ENCODE measurements at places on chromosomes 1 and 21. TPM values are rescaled to one million over a fixed set of nuclear protein-coding genes. Genes with fewer than 3 reads are reported as not detected.

LENEP gene
- total RNA-seq: not detected

SLC6A9 gene
- total RNA-seq: 31.8 TPM

- no peak for DNase-seq
- no peak overlapping the region for H3K4me3 ChIP-seq
- H3K4me1 ChIP-seq: no peaks in the 10 kb centered on the region
- no peak overlapping the region for H3K27ac ChIP-seq
These were observed 96.5 kb downstream of the KCNN3 start for GRCh38 chr1:154773551-154773950.

DNA sequence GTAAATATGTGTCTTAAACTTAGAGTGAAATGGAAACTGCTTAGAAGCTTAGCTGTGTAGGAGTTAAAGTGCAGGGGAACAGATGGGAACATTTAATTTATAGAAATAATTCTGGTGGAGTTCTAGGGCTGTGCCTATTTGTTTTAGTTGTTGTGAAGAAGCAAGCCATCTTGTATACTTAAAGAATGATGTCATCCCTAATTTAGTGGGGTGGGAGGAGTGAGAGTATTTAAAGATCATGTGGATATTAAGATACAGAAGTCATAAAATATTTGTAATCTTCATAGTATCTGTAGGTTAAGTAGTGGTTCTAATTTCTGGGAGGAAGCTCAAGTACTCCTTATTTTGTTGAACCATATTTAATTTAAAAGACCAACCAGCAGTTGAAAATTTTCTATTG is 41.5 kb downstream of the BACH1 start:
- DNase-seq: no peak
- no peaks in the 10 kb centered on the region for H3K36me3 ChIP-seq

GRCh38 chr1:64865105-64865757 is 101.1 kb downstream of the JAK1 start:
- no peak for DNase-seq
- H3K27me3 ChIP-seq: no peaks in the 10 kb centered on the region
- peak overlapping the region; percentile 52 for H3K27ac ChIP-seq
- peaks cover 10% of the 10 kb centered on the region for H3K4me1 ChIP-seq
- peaks cover 45% of the 10 kb centered on the region for H3K36me3 ChIP-seq
- H3K4me3 ChIP-seq: no peak overlapping the region

DNA sequence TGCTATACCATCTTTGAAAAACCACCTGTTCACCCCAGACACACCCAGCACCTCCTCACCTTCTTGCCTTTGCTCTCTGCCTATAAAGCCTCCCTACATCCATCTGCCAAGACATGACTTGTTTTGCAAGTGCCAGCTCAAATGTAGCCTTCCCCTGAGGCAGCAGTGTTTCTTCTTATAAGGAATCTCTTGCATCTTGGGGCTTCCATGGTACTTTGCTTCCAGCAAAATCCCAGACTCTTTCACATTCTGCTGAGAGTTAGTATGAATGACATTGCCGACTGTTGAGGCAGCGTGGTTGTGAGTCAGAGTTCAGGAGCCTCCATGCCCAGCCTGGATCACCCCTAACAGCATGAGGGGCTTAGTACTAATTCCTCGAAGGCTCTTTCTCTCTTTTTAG is 217.4 kb upstream of the RUNX1 start:
- H3K4me1 ChIP-seq: no peaks in the 10 kb centered on the region
- H3K36me3 ChIP-seq: no peaks in the 10 kb centered on the region
- H3K27me3 ChIP-seq: no peaks in the 10 kb centered on the region
- no peak for DNase-seq

MYBPH gene
- not detected for total RNA-seq

DPH2 gene
- total RNA-seq: 29.4 TPM

DNA sequence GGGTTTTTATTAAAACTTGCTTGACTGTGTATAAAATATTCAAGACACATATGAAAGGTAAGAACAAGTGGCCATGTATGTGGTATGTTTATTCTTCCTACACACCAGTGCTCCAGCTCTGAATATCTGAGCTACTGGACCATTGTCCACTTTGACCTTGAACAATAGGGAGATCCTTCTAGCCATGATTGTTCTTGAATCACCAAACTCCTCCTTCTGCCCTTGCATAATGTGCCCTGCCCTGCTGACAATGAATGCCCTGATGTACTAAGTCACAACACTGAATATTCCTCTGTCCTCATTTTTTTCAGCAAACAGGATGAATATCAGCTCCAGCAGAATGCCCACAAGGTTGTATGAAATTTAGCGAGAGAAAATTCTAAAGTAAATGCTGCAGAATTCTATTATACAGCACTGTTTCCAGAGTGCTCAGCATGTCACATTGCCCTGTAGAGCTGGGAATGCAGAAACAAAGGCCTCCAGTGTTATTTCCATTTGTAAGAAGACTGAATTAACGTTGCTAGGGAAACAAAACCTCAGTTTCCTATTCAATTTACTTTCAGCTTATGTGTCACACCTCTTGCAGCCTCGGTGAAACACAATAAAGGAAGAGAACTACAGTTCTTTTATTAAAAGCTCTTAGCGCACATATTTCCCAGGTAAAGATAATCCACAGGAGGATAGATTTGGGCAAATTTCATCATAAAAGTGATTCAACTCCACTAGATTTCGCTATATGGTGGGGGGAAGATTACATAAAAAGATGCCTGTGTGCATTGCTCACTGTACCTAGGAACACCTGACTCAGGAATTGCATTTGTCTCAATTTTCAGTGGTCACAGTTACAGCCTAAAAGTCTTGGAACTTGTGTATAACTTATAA is 187.4 kb upstream of the ATP1B1 start:
- no peak overlapping the region for H3K27ac ChIP-seq
- no peak for DNase-seq
- H3K36me3 ChIP-seq: no peaks in the 10 kb centered on the region
- no peaks in the 10 kb centered on the region for H3K4me1 ChIP-seq

DDOST gene
- 70.3 TPM for total RNA-seq

MFAP2 gene
- total RNA-seq: not detected

- H3K36me3 ChIP-seq: no peaks in the 10 kb centered on the region
- DNase-seq: no peak
- H3K27me3 ChIP-seq: no peaks in the 10 kb centered on the region
- peaks cover 6% of the 10 kb centered on the region for H3K4me1 ChIP-seq
These were observed 282.5 kb upstream of the PLXNA2 start for GRCh38 chr1:208526613-208527125.

DNA sequence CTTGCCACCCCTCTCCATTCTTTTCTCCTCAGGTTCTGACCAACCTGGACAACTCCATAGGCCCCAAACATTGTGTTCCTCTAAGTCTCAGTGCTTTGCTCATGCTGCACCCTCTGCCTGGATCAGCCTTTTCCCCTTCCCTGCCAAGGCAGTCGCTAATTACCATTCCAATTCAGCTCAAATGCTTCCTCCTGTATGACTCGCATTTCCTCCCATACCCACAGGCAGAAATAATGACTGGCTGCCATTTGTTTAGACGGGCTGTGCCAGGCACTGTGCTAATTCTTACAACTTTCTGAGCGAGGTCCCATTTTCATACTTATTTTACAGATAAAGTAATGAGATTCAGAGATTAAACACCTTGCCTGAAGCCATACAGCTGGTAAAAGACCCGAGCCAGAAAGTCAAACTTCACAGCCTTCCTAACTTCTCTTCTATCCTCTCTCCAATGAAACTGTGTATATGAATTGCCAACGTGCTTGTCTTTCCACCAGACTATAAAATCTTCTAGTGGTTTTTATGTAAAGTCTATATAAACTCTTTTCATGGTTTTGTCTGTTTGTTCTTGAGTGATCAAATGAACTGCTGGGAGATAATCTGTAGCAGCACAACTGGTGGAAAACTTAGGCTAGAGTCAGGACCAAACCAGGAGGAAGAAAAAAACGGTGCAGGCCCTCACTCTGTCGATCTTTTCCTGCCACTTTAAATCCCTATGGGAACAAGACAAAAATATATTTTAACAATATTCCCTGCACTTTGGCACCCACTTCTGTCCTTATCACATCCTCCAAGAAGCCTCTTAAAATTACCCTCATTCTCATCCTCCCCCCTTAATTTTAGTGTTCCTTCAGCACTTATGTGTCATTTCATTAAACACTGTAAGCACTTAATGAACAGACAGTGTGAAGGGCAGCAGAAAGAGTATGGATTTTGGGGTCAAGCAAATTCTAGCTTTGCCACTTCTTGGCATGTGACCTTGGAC is 33.7 kb downstream of the RAB3B start:
- no peaks in the 10 kb centered on the region for H3K36me3 ChIP-seq
- no peak for DNase-seq
- H3K27ac ChIP-seq: no peak overlapping the region
- H3K4me3 ChIP-seq: no peak overlapping the region
- no peaks in the 10 kb centered on the region for H3K4me1 ChIP-seq
- peaks cover 8% of the 10 kb centered on the region for H3K27me3 ChIP-seq

- H3K4me1 ChIP-seq: no peaks in the 10 kb centered on the region
- no peaks in the 10 kb centered on the region for H3K27me3 ChIP-seq
- DNase-seq: no peak
- no peaks in the 10 kb centered on the region for H3K36me3 ChIP-seq
- no peak overlapping the region for H3K27ac ChIP-seq
- no peak overlapping the region for H3K4me3 ChIP-seq
These were observed 32.6 kb upstream of the LAMC1 start for GRCh38 chr1:182990413-182991144.

- peaks cover 4% of the 10 kb centered on the region for H3K4me1 ChIP-seq
- no peaks in the 10 kb centered on the region for H3K36me3 ChIP-seq
- no peak overlapping the region for H3K4me3 ChIP-seq
- DNase-seq: no peak
- no peaks in the 10 kb centered on the region for H3K27me3 ChIP-seq
These were observed 41.5 kb downstream of the PTPRC start for GRCh38 chr1:198680174-198680875.

- DNase-seq: peak; percentile 63
- H3K36me3 ChIP-seq: no peaks in the 10 kb centered on the region
- H3K4me1 ChIP-seq: no peaks in the 10 kb centered on the region
- no peaks in the 10 kb centered on the region for H3K27me3 ChIP-seq
These were observed 8.8 kb upstream of the FGR start for GRCh38 chr1:27643600-27644368.

DNA sequence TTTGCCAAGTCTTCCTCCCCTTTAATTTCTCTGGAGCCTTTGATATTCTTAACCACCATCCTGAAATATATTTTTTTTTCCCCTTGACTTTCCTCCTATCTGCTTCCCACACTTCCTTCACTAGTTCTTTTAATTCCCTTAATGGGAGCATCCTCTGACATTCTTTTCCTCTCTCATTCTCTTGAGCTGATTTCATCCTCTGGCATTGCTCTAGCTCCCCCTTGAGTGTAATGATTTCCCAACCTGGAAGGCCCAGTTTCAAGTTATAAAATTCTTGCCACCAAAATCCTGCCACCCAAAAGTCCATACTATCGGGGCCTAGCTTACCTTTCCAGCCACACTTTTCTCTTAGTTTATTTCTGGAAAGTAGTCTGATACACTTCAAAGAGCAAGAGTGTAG is 39.5 kb upstream of the UBE2U start:
- H3K4me1 ChIP-seq: peaks cover 10% of the 10 kb centered on the region
- no peaks in the 10 kb centered on the region for H3K27me3 ChIP-seq
- no peak overlapping the region for H3K4me3 ChIP-seq

GRCh38 chr21:18499761-18500376 is 96.3 kb upstream of the TMPRSS15 start:
- no peaks in the 10 kb centered on the region for H3K27me3 ChIP-seq
- H3K27ac ChIP-seq: no peak overlapping the region
- peak; percentile 12 for DNase-seq
- H3K36me3 ChIP-seq: no peaks in the 10 kb centered on the region
- no peaks in the 10 kb centered on the region for H3K4me1 ChIP-seq

GRCh38 chr1:116002781-116003420 is 26.6 kb downstream of the SLC22A15 start:
- DNase-seq: no peak
- peaks cover 14% of the 10 kb centered on the region for H3K36me3 ChIP-seq
- no peak overlapping the region for H3K27ac ChIP-seq

DNA sequence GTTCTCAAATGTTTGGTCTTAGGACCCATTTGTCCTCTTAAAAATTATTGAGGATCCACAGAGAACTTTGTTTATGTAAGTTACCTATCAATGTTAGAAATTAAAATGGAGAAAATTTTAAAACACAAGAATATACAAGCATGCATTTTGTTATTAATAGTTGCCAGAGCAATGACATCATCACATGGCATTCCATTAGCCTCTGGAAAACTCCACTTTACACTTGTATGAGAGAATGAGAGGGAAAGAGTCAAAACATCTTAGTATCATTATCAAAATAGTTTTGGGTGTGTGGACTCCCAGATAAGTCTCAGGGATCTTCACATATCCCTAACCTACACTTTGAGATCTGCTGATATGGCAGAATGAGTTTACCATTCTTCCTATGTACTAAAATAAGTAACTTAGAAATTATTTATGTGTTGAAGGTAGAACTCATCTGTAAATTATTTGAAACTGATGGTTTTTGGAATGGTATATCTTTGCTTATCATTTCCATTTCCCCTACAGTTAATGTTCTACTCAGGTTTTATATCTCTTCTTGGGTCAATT is 48.8 kb downstream of the RNF220 start:
- no peaks in the 10 kb centered on the region for H3K4me1 ChIP-seq
- no peak overlapping the region for H3K4me3 ChIP-seq
- no peak for DNase-seq
- no peak overlapping the region for H3K27ac ChIP-seq

DPH5 gene
- total RNA-seq: 18.9 TPM

DNA sequence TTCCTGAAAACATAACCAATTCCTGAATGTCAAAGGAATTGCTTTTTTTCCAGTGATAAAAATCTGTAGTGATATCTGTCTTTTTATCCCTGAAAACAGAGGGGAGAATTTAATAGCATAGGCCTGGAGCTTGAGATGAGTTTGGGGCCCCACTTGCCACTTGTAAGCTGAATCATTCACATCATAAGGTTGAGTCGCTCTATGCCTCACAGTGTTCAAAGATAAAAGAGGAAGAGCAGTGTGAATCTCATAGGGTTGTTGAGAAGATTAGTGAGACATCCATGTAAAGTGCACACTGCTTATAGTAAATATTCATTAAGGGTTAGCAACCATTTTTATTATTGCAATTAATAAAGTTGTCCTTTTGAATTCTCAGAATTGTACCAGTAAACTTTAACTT is 271.3 kb downstream of the DNM3 start:
- no peaks in the 10 kb centered on the region for H3K36me3 ChIP-seq
- H3K27ac ChIP-seq: no peak overlapping the region
- H3K4me3 ChIP-seq: no peak overlapping the region
- no peak for DNase-seq
- no peaks in the 10 kb centered on the region for H3K27me3 ChIP-seq

GRCh38 chr1:173467426-173467825 is 9.7 kb upstream of the PRDX6 start:
- no peaks in the 10 kb centered on the region for H3K36me3 ChIP-seq
- no peak for DNase-seq
- H3K27me3 ChIP-seq: no peaks in the 10 kb centered on the region
- H3K4me3 ChIP-seq: no peak overlapping the region
- H3K4me1 ChIP-seq: no peaks in the 10 kb centered on the region

DNA sequence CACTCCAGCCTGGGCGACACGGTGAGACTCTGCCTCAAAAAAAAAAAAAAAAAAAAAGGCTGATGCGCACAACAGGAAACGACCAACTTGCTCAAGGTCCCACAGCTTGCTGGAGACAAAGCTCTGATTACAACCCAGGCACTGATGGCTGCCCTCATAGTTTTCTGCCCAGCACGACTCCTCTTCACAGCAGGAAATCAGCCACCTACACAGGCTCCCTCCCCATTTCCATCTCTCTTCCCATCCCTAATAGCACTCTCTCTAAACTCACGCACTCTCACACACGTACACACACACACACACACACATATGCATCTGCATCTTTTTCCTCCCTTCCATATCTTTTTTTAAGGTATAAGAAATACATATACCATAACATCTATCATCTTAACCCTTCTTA is 153.5 kb upstream of the SOD1 start:
- DNase-seq: no peak
- H3K27ac ChIP-seq: no peak overlapping the region
- no peaks in the 10 kb centered on the region for H3K4me1 ChIP-seq
- H3K4me3 ChIP-seq: no peak overlapping the region

LDLRAD1 gene
- not detected for total RNA-seq

NTNG1 gene
- 6.4 TPM for total RNA-seq

LYPLAL1 gene
- 17.6 TPM for total RNA-seq
